Activated CD8-positive, alpha-beta memory T cell treated with anti-CD3 and anti-CD28 coated beads for 4 hours (primary cell): ENCODE measurements at places on chromosomes 4 and X.

DNA sequence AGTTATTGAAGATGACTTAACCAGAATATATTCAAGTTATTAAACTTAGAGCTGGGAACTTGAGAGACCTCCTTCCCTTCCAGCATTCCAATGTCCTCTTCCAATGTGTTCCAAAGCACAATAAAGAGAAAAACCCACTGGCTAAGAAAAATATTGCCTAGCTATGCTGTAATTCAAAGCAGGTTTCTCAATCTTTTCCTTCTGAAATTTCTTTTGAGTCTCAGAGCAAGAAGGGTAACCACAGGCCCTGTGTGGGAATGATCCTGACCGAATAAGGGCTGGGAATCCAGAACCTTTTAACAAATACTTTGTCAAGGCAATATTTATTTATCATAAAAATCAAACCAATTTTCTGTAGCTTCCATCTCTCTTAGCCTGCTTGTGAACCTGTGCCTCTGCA lies 150.7 kb upstream of the SFRP2 start:
- no peak for DNase-seq

DNA sequence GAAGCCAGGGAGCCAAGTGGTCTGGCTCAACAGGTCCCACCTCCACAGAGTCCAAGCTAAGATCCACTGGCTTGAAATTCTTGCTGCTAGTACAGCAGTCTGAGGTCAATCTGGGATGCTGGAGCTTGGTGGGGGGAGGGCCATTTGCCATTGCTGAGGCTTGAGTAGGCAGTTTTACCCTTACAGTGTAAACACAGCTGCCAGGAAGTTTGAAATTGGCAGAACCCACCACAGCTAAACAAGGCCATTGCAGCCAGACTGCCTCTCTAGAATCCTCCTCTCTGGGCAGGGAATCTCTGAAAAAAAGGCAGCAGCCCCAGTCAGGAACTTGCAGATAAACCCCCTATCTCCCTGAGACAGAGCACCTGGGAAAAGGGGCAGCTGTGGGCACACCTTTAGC lies 84.9 kb downstream of the EDA2R start:
- DNase-seq, result no peak

GRCh38 chr4:26484516-26484915 lies 5.8 kb downstream of the CCKAR start:
- DNase-seq, result no peak

- no peak for DNase-seq
These were observed 1383.3 kb downstream of the FAM133A start for GRCh38 chrX:95057341-95057740.

GRCh38 chrX:154661170-154661569 lies 7.8 kb upstream of the CTAG2 start:
- no peak for DNase-seq

GRCh38 chr4:111977419-111977965 lies 167.8 kb upstream of the FAM241A start:
- no peak for DNase-seq

- no peak for DNase-seq
These were observed 909.8 kb upstream of the FTHL17 start for GRCh38 chrX:31981546-31982062.

GRCh38 chr4:140085062-140085622 lies 68.8 kb downstream of the MAML3 start:
- no peak for DNase-seq

DNA sequence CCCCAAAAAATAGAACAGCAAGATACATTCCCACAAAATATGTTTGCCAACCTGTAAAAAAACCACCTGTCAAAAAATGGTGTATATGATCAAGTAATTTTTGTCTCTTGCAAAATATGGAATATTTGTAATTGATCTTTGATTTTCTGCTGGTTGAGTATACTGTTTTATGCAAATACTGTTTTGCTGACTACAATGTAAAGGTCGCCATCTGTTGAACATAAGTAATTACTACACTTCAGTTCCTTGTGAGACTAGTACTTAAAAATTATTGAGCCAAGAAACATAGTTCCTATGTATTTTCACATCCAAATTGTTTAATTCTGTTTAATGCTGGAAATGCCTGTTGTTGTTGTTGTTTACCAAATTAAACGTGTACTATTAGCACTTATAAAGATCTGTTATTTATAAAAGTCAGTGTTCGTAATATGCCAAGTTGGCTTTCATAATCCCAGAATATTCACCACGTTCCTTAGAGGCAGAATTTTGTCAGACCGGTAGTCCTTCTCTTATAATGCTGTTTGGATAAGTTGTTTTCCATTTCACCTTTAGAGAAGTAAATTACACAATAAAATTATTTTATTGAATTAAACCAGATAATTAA lies 144.2 kb downstream of the PDLIM5 start:
- DNase-seq, result no peak

GRCh38 chrX:72297953-72298730 lies 7.6 kb downstream of the CITED1 start:
- DNase-seq, result no peak

DNA sequence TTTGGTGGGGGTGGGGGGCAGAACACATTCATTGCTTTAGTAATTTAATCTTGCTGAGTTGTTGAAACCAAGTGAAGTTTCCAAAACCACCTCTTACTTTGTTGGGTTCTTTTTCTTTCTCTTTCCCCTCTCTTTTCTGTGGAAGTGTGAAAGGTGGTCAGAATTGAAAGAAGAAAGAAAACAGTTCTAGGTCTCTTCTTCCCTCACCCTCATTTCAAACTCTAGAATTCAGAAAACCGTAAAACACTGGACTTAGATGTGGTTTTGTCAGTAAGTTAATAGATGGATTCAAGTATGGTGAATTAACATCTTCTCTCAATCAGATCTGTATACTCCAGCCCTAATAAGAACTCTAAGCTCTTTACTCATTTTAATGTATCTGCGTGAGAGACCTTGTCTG lies 23.7 kb downstream of the PLP1 start:
- DNase-seq, result no peak

GRCh38 chr4:169342906-169343564 lies 72.3 kb upstream of the SH3RF1 start:
- no peak for DNase-seq

DNA sequence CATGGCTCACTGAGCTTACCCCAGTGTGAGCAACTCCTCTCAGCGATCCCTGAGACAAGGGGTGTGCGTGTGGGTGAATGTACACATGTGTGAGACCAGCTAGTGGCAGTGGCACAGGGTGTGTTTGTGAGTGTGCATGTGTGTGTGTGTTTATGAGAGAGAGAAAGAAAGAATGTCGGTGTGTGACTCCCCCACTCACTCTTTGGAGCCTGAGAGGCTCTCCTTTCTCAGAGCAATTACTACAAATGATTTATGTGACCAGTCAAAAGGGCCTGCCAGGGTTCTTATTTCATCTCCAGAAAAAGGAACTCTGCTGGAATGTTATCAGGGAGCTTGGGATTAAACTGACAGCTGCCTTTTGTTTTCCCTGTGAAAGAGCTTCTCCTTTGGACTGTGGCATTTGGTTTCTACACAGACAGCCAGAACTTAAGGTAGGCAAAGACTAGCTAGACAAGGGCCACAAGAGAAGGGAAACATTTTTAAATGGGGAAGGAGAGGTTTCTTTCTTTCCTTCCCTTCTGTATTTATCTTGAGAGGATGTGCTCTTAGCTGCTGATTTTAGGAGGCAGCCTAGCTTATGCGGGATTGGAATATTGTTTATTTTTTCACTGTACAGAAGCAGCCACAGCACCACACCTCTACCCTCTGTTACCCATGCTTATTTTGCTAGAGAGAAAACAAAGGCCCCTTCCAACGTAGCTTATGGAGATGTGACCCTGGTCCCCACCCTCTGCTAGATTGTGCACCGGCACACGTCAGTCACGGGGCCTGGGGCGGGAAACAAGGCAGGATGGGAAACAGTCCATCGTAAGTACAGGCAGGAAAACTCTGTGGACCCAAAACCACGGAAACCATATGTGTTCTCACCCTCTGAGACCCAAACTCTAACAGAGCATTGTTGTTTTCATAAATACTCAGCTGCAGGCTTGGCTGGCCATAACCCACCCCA lies 143.5 kb downstream of the MGST2 start:
- no peak for DNase-seq

- no peak for DNase-seq
These were observed 77.9 kb upstream of the STK26 start for GRCh38 chrX:131944936-131945902.
